ENCODE measurements at places on chromosomes 3 and 15. TPM values are rescaled to one million over a fixed set of nuclear protein-coding genes. Genes with fewer than 3 reads are reported as not detected.
A peak's percentile ranks its signal among the peaks of the same experiment; 100 is the strongest.

- no peak for DNase-seq
Measured at GRCh38 chr3:55343486-55344357, 143.4 kb downstream of the WNT5A start.

GRCh38 chr3:17412950-17413530, 329.4 kb downstream of the TBC1D5 start:
- peak; percentile 48 for DNase-seq

DNA sequence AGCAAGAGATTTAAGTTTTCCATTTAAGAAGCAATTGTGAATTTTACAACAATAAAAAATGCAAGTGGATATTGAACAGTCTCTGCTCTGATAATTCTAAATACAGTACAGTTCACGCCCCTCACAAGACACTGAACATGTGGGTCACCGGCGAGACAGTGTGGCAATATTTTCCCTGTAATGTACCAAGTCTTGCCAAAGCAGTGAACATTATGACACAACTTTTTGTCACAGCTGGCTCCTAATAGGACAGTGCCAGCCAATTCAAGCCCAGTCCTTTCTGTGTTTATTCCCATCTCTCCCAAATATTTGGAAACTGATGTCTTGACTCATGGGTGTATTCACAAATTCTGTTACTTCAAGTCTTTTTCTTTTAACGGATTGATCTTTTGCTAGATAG, 62.3 kb downstream of the PPARG start:
- no peak for DNase-seq

Gene SLC28A1
- 7.5 TPM for polyA plus RNA-seq
